Testis (tissue), 5 donors: ENCODE measurements at places on chromosomes 7 and 10. TPM values are rescaled to one million over a fixed set of nuclear protein-coding genes. Genes with fewer than 3 reads are reported as not detected.

STRIP2 gene
- total RNA-seq = 25.5 TPM

PTF1A gene
- total RNA-seq = 5.0 TPM

CTNNA3 gene
- 19.4 TPM for total RNA-seq

POLR2J2 gene
- 7.6 TPM for total RNA-seq

GPR15LG gene
- total RNA-seq = not detected

GRCh38 chr7:110130669-110131068, 960.3 kb upstream of the LRRN3 start:
- H3K36me3 ChIP-seq = no peaks in the 10 kb centered on the region
- H3K4me1 ChIP-seq = no peaks in the 10 kb centered on the region
- no peak overlapping the region for H3K4me3 ChIP-seq
- DNase-seq = no peak
- H3K27ac ChIP-seq = no peak overlapping the region
- no peaks in the 10 kb centered on the region for H3K27me3 ChIP-seq

DNA sequence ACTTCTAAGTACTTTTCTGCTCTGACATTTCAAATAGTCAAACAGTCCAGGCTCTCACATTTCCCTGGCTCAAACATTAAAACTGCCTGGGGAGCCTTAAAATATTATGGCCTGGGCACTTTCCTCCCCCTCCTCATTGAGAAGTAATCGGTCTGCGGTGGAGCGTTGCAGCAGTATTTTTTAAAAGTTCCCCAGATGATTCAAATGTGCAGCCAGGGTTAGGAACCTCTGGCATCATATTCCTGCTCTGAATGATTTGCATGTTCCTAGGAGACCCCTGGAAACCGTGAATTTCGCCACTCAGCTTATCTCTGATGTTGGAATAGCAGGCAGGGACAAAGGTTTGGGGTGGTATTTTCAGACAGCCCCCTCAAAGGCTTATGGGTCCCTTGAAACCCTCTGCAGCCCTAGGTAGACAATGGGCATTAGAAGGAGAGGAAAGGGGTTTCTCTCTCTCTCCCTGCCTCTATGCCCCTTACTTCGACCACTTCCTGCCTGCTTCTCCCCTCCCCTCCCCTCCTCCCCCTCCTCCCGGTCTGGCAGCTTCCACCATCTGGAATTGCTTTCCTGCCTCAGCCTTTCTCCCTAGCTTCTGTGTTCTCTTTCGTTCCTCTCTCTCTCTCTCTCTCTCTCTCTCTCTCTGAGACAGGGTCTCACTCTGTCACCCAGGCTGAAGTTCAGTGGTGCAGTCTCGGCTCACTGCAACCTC, 622.2 kb downstream of the GALNT17 start:
- H3K4me3 ChIP-seq = no peak overlapping the region
- H3K4me1 ChIP-seq = no peaks in the 10 kb centered on the region
- no peak overlapping the region for H3K27ac ChIP-seq
- no peaks in the 10 kb centered on the region for H3K27me3 ChIP-seq
- no peak for DNase-seq

DNA sequence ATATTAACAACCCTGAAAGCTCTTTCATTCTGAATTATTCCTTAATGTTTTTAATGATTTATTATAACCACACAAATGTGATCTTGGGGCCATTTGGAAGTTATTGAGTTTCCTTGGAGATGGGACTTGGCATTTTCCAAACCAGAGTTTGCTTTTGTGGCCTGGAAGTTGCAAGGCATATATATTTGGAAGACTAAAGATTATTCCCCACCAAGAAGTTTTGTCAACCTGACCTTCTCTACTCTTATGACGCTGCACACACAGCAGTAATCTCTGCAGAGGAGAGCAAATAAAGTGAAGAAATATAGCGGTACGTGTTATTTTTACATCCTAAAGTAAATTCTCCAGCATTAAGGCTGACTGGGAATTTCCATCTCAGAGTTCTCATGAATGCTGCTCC, 397.0 kb downstream of the LRMDA start:
- no peak overlapping the region for H3K4me3 ChIP-seq

GRCh38 chr10:84581976-84582375, 253.6 kb downstream of the CCSER2 start:
- no peaks in the 10 kb centered on the region for H3K4me1 ChIP-seq
- DNase-seq = no peak
- H3K4me3 ChIP-seq = no peak overlapping the region
- H3K27me3 ChIP-seq = no peaks in the 10 kb centered on the region
- no peak overlapping the region for H3K27ac ChIP-seq

DNA sequence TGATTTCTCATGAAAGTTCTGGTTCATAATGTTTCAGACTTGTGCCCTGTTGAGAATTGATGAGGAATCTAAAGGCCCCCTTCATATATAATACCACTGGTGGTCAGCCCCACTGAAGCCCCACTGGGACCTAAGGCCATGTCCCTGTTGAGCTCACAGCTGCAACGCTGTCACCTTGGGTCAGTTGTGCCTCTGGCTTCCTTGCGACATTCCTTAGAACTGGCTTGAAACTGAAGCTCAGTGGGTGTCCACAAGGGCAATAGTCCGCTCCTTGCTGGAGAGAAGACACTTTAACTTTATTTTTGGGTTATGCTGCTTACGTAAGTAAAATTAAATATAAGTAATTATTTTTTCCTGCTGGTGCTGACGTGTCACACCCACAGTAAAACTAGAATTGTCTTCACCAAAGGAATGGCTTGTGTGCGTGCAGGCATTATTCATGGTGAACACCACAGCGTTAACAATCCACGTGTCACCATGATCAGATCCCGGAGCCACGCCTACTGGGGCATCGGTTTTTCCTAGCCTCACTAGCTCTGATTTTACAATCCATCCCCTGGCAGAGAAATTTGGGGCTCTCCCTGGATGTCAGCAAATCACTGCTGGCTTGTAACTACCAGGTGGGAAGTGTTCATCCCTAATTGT, 66.5 kb downstream of the BICC1 start:
- H3K27me3 ChIP-seq = no peaks in the 10 kb centered on the region
- no peak for DNase-seq
- peaks cover 7% of the 10 kb centered on the region for H3K4me1 ChIP-seq
- H3K27ac ChIP-seq = no peak overlapping the region

GRCh38 chr10:119762805-119763798, 37.3 kb downstream of the INPP5F start:
- DNase-seq = no peak
- no peaks in the 10 kb centered on the region for H3K36me3 ChIP-seq
- no peak overlapping the region for H3K27ac ChIP-seq

DNA sequence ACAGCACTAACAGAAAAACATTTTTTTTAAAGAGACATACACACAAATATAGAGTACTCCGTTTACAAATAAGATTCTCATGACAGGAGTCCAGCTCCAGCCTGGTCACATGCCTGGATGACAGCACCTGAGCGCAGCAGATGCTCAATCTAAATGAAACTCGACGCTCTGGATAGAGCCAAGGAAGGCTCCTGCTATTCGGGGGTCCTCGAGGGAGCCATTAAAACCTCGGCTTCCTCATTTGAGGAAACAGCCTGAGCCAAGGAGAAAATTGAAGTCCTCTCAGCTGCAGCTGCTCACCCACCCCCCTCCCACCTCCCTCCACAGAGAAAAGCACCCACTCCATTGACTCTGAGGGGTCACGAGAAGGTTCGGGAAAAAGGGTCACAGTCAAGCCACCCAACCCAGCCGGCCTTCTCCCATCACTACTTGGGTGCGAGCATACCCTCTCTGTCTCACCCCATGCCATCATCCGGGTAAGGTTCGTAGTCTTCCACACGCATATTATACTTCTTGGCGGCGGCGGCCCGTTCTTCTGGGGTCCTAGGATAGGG, 673 bp downstream of the NDUFB8 start:
- no peaks in the 10 kb centered on the region for H3K36me3 ChIP-seq
- H3K4me3 ChIP-seq = peak overlapping the region; percentile 95
- DNase-seq = peak; percentile 34
- H3K4me1 ChIP-seq = peaks cover 12% of the 10 kb centered on the region
- H3K27me3 ChIP-seq = no peaks in the 10 kb centered on the region
- peak overlapping the region; percentile 61 for H3K27ac ChIP-seq

GRCh38 chr7:18086165-18087025, 58.7 kb upstream of the PRPS1L1 start:
- H3K4me3 ChIP-seq = peak overlapping the region; percentile 73
- no peaks in the 10 kb centered on the region for H3K4me1 ChIP-seq
- H3K36me3 ChIP-seq = no peaks in the 10 kb centered on the region
- peak; percentile 36 for DNase-seq
- H3K27ac ChIP-seq = peak overlapping the region; percentile 60

- DNase-seq = peak; percentile 76
- H3K27ac ChIP-seq = peak overlapping the region; percentile 88
- H3K4me3 ChIP-seq = no peak overlapping the region
- H3K36me3 ChIP-seq = no peaks in the 10 kb centered on the region
- no peaks in the 10 kb centered on the region for H3K27me3 ChIP-seq
- peaks cover 12% of the 10 kb centered on the region for H3K4me1 ChIP-seq
These were observed 3.3 kb downstream of the PLXDC2 start for GRCh38 chr10:19819419-19820033.

DNA sequence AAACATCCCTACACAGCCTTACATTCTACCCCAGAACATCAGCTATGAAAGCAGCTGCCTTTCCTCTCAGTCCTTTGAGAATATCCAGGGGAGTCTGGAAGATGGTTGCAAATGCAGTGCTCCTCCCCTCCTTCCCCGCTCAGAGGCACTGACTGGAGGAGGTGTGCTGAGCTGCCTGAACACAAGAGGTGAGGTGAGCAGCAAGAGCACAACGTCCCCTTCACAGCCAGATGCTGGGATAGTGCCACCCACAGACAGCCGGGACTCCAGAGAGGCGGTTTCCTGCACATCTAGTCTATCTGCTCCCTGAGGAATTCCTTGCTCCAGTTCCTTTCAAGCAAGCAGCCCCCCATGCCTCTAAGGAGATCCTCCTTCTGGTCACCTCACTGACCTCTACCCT, 74.2 kb downstream of the EZH2 start:
- DNase-seq = no peak
- no peak overlapping the region for H3K4me3 ChIP-seq
- no peaks in the 10 kb centered on the region for H3K27me3 ChIP-seq
- H3K4me1 ChIP-seq = no peaks in the 10 kb centered on the region
- H3K36me3 ChIP-seq = no peaks in the 10 kb centered on the region
- H3K27ac ChIP-seq = no peak overlapping the region

DNA sequence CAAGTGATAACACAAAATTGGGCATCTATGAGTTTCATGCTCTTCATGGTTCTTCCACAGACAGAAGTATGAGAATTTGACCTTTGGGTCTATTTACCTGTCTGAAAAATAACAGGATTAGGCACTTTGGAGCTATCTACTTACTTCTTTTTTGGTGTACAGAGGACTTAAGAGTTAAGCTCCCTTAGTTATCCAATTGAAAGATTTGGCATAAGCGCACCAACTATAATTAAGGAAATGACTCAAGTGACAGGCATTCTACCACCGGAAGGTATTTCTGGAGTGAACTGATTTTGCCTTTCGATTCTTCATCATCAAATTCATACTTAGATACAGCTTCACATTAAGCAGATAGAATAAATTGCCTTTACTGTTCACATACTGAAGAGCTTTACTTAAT, 43.9 kb downstream of the IFIT5 start:
- H3K36me3 ChIP-seq = no peaks in the 10 kb centered on the region
- peak overlapping the region; percentile 2 for H3K27ac ChIP-seq
- no peaks in the 10 kb centered on the region for H3K4me1 ChIP-seq
- no peaks in the 10 kb centered on the region for H3K27me3 ChIP-seq

DNA sequence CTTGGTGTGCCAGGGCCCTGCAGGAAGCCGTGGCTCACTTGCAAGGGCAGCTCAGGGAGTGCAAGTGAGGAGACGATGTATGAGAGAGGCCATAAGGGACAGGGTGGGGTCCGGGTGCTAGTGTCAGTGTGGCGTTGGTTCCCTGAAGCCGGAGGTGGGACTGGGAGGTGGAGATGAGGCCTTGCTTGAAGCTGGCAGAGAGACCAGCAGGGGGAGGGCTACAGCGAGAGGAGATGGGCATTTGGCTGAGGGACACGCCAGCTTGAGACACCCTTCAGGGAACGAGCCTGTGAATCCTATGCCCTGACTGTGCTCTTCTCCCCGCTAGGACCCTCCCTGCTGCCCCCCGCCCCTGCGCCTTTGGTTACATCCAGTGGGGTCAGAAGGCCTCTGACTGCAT, 529.1 kb downstream of the TCERG1L start:
- H3K4me1 ChIP-seq = peaks cover 13% of the 10 kb centered on the region
- H3K27me3 ChIP-seq = no peaks in the 10 kb centered on the region
- H3K4me3 ChIP-seq = no peak overlapping the region
- no peak for DNase-seq
- no peaks in the 10 kb centered on the region for H3K36me3 ChIP-seq

DNA sequence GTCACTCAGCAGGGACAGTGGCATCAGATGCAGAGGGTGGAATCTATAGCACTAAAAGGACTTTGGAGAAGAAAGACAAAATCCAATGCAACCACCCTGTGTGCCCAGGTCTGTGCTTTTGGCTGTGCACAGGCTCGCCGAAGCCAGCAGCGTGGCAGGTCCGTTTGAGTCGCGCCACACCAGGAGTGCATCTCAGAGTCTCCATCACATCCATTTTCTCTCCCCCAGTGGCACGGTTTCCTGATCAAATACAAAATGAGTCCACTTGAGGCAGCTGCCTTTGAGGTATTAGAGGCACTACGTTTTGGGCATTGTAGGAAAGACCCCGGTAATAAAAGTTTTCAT, 23.4 kb upstream of the PROSER2 start:
- no peak overlapping the region for H3K27ac ChIP-seq
- H3K27me3 ChIP-seq = no peaks in the 10 kb centered on the region
- H3K36me3 ChIP-seq = no peaks in the 10 kb centered on the region
- H3K4me3 ChIP-seq = no peak overlapping the region
- H3K4me1 ChIP-seq = no peaks in the 10 kb centered on the region

DNA sequence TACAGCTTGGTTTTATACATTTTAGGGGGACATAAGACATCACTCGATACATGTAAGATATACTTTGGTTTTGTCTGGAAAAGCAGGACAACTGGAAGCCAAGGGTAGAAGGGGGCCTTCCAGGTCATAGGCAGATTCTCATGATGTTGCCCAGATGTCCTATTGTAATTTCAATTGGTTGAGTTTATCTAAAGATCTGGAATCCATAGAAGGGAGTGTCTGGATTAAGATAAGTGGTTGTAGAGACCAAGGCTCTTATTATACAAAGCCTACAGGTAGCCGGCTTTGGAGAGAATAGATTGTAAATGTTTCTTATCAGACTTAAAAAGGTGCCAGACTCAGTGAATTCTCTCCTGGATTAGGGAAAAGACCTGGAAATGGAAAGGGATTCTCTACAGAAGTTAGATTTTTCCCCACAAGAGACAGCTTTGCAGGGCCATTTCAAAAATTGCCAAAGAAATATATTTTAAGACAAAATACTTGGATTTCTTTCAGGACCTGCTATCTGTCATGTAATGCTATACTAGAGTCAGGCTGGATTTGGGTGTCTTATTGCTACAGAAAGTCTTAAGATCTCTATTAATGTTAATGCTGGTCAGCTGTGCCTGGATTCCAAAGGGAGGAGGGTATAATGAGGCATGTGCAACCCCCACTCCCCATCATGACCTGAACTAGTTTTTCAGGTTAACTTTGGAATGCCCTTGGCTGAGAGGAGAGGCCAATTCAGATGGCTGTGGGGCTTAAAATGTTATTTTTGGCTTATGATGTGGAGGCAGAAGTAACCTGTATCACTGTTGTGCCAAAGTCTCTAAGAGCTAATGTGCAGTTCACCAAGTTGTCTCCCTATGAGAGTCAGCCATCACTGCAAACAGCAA, 511.1 kb upstream of the C7orf33 start:
- H3K27me3 ChIP-seq = no peaks in the 10 kb centered on the region
- no peak for DNase-seq
- H3K4me3 ChIP-seq = no peak overlapping the region
- no peaks in the 10 kb centered on the region for H3K36me3 ChIP-seq
- H3K4me1 ChIP-seq = no peaks in the 10 kb centered on the region
- no peak overlapping the region for H3K27ac ChIP-seq

GRCh38 chr7:80136261-80137055, 1.8 kb downstream of the GNAI1 start:
- no peak for DNase-seq
- H3K27me3 ChIP-seq = no peaks in the 10 kb centered on the region
- H3K4me1 ChIP-seq = peaks cover 15% of the 10 kb centered on the region
